ENCODE measurements at places on chromosomes 2 and 18.

GRCh38 chr2:200950378-200950777 lies 13.1 kb downstream of the ORC2 start:
- DNase-seq: no peak

- DNase-seq: no peak
Observed at GRCh38 chr18:78771496-78772359, 207.9 kb upstream of the SALL3 start.

DNA sequence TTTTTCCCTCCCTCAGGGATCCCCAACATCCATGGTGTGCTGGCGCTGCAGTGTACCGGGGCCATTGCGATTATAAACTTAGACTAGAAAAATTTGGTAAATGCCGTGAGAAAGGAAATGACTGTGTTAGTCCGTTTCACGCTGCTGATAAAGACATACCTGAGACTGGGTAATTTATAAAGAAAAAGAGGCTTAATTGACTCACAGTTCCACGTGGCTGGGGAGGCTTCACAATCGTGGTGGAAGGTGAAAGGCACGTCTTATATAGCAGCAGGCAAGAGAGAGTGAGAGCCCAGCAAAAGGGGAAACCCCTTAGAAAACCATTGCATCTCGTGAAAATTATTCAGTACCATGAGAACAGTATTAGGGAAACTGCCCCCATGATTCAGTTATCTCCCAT lies 44.3 kb downstream of the NTSR2 start:
- no peak for DNase-seq

DNA sequence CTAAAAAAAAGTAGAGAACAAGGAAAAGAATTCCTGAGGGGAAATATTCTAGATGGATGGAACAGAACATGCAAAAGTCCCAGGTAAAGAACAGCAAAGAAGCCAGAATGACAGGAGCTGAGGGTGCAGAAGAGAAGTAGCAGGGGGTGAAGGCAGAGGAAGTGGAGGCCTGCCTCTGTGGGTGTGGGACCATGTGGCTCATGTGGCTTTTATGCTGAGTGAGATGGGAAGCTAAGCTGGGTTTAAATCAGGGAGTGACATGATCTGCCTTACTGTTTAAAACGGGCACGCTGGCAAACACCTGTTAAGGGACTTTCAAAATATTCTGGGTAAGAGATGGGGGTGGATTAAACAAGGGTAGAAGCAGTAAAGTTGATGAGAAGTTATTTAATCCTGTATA lies 40.0 kb downstream of the GKN2 start:
- no peak for DNase-seq

- no peak for DNase-seq
Observed at GRCh38 chr18:24553571-24554285, 93.3 kb downstream of the HRH4 start.

DNA sequence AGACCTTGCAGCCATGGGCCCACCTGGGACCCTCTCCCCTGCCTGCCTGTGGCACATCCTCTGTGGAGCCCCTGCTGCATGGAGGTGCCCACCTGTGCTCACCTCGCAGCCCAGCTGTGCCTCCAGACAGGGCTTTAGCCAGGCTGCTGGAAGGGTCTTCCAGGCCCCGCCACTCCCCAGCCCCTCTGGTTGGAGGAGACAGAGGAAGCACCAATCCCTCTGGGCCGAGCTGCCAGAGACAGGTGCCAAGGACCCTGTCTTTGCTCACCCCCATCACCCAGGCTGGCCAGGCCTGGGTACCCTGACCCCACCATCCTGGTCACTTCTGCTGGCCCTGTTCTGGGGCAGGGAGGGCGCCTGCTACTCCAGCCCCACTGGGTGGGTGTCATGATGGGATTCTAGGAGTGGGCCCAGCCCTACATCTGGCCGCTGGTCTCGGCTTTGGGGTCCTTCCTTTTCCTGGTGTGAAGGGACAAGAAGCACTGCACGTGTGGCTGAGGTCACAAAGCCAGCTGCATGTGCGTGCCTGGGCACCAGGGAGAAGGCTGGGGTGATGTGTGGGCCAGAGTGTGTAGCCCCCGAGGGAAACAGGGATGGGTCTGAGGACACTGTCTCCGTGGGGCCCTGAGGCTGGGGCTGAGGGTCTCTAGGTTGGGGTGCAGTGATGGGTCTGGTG lies 9.3 kb upstream of the NEU4 start:
- DNase-seq: no peak

GRCh38 chr2:145050134-145050533 lies 530.2 kb upstream of the ZEB2 start:
- no peak for DNase-seq

GRCh38 chr18:77250501-77250925 lies 865 bp downstream of the GALR1 start:
- no peak for DNase-seq
